ENCODE measurements at places on chromosomes 4 and X.

DNA sequence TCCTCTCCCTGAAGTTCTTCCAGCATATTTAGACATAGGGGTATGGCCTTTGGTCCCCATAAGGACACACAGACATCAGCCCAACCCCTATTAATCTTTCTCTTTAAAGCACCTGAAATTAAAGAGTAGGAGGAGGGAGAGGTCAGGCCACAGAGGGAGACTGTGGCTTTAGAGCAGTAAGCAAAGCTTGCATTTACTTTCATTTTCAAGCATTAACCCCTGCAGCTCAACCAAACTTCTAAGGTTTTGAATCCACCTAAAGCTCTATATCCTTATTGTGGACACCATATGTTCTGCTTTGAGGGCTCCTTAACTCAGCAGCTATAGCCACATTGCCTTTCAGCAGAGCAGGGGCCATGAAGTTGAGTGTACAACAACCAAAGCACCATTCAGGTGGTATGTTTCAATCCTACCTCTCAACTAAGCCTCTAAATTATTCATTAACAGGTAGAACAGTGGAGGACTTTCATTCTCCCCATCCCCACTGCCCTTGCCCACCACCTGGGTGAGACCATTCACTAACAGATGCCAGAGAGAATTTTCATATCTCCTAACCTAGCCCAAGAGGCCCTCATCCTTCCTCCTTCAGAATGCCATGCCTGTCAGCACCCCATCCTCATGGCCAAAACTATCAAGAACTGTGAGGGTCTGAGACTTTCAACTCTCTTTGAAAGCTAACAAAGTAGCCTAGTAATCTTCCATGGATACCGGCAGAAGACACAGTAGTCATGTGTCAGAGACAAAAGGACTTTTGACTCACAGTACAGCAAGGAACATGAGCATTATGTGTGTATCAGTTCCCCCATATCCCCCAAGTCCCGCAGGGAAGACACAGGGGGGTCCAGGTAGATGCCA lies 20.8 kb downstream of the LIN54 start:
- DNase-seq = no peak

- no peak for DNase-seq
Measured at GRCh38 chr4:165785337-165785736, 87.7 kb upstream of the TLL1 start.

GRCh38 chr4:166091912-166092510 lies 219.0 kb downstream of the TLL1 start:
- no peak for DNase-seq

GRCh38 chrX:45518552-45518951 lies 317.9 kb upstream of the DIPK2B start:
- no peak for DNase-seq

Measured in stimulated activated CD8-positive, alpha-beta memory T cell treated with anti-CD3 and anti-CD28 coated beads, Interleukin-4, amount 100 ng/mL, for 4 hours (primary cell).